Lung microvascular endothelial cell (primary cell): ENCODE measurements at places on chromosomes 5 and 9. TPM values are rescaled to one million over a fixed set of nuclear protein-coding genes. Genes with fewer than 3 reads are reported as not detected.

GRCh38 chr9:108525186-108525585 lies 330.6 kb downstream of the ACTL7B start:
- DNase-seq, result peak; percentile 81

GRCh38 chr5:151585970-151586369 lies 5.2 kb downstream of the FAT2 start:
- peak; percentile 3 for DNase-seq

DNA sequence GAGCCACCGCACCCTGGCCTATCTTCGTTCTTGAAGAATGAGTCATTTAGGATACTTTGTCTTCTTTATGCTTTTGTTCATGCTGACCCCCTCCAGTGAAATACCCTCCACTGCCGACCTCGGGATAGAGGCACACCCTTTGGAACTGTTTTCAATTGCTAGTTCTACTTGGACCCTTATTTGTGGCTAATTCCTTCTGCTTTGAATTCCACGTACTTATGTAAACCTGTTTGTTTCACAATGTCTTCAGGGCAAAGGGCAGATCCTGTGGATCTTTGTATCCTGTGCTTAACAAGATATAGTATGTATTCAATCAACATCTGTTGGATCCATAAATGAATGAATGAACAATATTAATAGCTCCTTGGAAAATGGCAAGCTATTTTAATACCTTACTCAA lies 19.6 kb upstream of the AOPEP start:
- DNase-seq, result no peak

GRCh38 chr5:148255456-148255855 lies 13.1 kb upstream of the SPINK13 start:
- DNase-seq, result no peak

The FAM221B gene
- total RNA-seq, result not detected in 2 replicates

The C9orf153 gene
- under 0.01 TPM in 1 of 2 replicates, not detected in the other for total RNA-seq

The BRD8 gene
- total RNA-seq, result 18.3 and 24.2 TPM in 2 replicates

GRCh38 chr5:142779163-142779840 lies 9.1 kb downstream of the ARHGAP26 start:
- DNase-seq, result peak; percentile 31

DNA sequence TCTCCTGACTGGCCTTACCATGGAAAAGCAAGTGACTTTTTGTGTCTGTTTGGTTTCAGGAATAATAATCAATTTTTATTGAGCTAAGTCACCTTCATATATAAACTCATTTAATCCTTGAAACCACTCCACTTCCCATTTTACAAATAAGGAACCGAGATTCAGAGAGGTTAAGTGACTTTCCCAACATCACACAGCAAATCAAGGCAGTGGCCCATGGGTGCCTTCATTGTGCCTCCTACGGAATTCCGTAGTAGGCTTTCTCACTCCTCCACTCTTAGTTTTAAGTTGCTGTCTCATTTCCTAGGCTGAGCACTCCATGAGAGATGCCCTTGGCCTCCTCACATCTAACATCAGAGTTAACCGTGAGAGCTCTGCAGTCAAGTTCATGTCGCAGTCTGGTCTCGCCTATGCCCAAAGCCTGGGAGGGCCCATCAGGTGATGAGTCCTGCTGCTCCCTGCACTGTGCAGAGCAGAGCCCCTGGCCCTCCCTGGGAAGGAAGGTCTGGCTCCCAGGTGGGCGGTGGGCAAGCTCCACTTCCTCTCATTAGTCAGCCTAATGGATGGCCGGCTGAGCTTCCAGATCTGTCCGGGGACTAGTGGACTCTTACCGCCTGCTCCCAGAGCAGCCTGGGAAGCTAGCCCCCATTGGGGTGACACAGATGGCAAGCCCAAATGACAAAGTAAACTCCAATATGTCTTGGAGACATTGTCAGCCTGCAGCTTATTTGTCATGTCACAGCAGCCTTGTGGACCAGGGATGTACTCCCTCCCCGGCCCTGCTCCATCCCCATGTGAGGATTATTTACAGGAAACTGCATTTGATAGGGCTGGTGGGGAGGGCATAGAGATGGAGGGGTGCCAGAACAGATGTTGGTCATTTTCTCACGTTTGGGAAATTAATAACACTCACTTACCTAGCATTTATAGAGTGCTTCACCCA lies 123.4 kb downstream of the MVB12B start:
- no peak for DNase-seq

The CDH10 gene
- under 0.01 TPM in 1 of 2 replicates, not detected in the other for total RNA-seq

DNA sequence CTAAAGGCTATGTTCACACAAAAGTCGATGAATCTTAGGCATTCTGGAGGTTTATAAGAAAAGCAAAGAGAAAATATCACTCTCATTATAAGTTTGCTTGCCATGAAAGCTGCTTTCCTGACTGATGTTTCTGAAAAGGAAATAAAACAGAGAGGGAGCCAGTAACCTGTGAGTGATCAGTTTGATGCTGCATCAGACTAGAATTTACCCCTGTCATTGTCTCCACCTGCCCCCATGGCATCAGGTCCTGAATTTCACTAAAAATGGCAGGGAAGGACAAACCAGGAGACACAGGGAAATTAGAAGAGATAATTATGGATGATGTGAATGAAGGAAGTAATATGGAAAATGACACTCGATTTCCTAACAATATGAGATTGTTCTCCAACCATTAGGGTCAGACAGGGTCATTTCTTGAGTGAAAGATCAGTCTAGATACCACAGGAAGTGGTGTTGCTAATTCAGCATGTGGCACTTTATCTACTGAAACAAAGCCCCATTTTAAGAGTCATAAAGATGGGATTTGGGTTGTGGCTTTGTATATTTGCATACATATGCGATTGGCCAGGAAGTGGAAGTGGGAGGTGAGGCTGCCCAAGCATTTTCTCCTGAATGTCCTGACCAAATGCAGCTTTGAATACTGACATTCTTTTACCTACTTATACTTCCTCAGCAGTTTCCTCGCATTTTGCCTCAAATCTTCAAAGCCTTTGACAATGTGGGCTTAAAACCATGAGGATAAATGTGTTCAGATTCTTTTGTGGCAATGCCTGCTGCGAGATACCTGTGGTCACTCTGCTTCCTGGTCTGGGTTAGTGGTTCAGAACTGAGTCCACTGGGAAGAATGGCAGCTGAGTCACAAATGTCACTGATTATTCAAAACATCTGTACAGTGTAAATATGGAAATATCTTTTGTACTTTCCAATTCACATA lies 29.7 kb downstream of the MEGF10 start:
- no peak for DNase-seq

DNA sequence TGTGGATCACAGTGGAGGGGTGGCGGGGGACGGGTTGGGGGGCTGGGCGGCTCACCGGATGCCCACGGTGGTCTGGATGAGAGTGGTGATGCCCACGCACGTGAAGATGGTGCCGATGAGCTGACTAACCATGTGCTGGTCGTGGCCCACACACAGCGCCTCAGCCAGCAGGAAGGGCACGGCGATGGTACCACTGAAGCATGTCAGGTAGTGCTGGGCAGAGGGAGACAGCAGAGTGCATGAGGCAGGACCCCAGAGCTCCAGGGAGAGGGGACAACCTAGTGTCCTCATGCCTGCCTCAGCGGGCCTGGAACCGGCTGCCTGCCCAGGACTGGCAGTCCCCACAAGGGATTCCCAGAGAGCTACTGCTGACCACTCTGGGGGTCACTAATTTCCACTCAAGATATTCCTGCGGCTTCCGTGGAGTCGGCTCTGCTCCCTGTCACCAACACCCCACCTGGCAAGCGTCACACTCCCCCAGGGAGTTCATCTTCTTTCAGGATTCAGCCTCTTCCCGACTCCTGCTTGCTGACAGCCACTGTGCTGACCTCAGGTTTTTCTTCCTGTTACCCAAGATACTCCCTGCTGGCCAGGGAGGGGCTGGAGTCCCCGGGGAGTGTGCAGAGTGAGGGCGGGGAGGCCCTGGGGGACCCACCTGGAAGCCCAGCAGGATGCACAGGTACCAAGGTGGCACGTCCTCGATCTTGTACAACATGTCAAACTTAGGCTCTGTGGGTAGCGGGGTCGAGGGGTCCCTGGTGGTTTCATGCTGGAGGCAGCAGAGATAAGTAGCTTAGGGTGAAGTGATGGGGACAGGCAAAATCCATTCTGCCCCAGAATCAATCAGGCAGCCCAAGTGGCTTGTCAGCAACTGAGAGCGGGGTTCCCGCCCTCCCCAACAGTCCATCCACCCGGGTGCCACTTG lies 998 bp downstream of the SLC23A1 start:
- no peak for DNase-seq

DNA sequence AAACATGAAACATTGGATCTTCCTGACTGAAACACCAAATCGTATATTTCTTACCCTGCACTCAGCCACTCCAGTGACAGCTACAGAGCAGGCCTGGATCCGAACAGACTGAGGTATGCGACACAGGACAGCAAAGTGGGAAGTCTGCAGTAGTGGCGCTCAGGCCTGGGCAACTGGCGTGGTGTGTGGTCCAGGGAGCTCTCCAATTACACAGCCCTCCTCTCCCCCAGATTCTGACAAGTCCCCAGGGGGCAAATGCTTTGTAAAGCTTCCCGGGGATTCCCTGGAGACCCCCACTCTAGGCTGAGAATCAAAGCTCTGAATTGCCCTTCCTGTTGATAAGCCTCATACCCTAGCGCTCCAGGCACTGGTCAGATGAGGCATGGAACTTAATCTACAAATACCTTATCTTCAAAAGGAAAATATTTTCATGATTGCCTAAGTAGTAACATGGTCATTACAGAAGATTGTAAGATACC lies 104.8 kb upstream of the ERCC6L2 start:
- no peak for DNase-seq

DNA sequence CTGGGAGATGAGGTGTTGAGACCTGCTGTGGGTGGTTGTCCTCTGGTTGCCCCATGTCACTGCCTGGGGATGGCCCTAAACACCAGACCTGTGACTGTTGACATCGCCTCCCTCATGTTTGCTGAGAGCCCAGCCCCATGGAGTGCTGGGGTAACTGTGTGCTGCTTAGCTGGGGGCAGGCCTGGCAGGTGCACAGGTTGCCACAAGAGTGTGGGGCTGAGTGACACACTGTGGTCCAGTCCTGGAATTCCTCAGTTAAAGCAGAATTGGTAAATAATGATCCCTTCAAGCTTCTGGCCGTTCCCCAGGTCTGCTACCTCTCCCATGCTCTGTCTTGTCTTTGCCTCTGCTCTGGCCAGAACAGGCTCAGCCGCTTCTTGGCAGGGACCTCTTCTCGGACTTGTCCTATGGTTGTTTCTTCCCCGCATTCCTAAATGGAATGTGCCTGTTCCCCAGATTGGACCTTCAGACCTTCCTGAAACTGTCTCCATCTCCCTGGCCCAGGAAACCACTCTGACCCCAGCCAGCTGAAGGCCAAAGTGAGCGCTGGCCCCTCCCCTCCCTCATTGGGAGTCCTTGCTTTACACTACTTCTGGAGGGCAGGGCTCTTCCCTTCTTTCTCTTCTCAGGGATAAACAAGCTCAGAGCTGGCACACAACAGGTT lies 61.2 kb upstream of the PITX1 start:
- DNase-seq, result no peak

The TRPM3 gene
- total RNA-seq, result 0.40 and 1.1 TPM in 2 replicates

DNA sequence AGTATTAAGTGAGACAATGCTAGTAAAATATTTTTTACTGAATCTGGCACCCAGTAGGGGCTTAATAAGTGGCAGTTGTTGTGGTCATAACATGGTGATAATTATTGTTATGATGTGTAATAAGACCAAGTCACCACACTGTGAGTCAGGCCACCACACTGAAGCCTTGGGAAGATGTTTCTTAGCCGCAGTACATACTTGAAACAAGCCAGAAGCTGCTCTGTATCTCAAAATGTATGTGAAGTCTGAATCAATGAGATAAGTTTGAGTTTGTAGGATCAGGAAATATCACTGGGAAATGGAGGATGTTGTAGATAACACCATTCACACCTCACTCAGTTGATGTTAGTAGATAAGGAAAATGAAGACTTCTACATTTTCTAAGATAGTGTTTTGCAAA lies 51.3 kb upstream of the PTPN3 start:
- no peak for DNase-seq

DNA sequence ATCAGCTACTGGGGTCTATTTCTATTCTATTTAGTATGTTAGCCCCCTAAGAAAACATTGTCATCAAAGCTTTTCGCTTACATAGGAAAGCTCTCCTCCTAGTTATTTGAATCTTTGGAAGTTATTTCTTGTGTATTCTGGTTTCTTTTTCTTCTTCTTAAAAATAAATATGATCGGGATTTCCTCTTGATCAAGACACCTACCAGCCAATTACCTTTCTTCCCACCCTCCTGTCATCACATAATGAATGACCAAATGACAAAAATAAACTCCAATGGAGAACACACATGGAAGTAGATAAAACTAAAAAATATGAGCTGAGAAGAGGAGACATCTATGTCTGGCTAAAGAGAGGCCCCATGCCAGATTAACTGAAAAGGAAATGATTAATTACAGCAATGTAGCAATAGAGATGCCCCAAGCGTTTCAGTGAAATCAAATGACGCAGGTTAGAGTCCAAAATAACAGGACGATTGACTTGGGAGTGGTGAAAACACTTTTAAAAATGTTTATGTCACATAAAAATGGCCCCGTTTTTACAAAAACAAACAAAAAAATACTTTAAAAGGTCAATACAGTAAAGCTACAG lies 59.5 kb upstream of the PCSK1 start:
- DNase-seq, result peak; percentile 39

DNA sequence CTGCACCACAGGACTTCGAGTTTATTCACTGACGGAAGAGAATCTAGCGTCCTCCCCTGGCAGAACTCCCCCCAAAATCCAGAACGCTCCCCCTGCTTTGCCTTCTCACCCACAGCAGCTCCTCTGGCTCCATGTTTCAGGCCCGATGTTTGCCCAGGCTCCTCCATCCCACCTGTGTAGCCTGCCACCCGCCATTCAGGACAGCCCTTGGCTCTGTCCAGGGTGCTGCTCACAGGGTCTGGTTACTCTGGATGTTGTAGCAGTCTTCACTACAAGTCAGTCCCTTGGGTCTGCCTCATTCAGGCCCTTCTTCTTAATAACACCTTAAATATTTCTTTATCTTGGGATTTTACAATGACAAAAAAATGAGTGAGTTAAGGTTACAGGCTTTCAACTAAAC lies 41.3 kb upstream of the SV2C start:
- peak; percentile 8 for DNase-seq

GRCh38 chr9:15222313-15222712 lies 84.7 kb downstream of the TTC39B start:
- no peak for DNase-seq

DNA sequence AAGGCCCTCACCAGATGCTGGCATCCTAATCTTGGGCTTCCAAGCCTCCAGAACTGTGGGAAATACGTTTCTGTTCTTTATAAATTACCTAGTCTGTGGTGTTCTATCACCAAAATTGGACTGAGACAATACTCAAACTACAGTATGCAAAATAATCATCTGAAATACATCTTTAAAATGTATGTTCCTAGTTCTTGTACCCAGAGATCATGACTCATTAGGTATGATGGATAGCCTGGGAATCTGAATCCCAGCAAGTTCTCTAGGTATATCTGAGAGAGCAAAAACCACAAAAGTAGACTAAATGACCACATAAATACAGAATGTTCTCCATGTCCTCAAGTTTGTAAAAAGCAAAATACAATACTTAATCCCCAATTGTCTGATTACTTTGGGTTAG lies 166.3 kb downstream of the YIPF5 start:
- DNase-seq, result no peak

GRCh38 chr5:9724707-9725106 lies 94.6 kb upstream of the TAS2R1 start:
- DNase-seq, result no peak

The ELOVL7 gene
- under 0.01 TPM in 2 replicates for total RNA-seq
